CMK (cell line): ENCODE measurements at places on chromosomes 16 and 17.

DNA sequence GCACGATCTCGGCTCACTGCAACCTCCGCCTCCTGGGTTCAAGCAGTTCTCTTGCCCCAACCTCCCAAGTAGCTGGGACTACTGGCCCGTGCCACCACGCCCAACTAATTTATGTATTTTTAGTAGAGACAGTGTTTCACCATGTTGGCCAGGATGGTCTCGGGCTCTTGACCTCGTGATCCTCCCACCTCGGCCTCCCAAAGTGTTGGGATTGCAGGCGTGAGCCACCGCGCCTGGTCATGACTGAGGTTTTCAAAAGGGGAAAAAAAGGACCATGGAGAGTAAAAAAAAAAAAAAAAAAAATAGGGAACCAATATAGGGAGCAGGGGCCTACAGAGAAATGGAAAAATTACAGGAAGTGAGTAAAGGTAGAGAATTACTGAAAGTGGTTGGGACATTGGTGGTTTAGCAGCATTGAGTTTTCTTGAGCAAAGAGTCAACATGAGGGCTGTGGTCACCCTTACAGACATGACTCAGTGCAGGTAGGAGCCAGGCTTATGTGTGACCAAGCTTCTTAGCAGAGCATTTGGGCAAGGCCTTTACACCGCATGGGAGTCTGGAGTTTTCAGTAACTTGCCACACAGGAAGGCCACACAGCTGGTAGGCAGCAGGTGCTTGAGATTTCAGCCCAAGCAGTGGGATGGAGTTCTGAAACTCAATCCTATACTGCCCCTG lies 447.3 kb downstream of the HS3ST3B1 start:
- no peak for DNase-seq

- DNase-seq = no peak
Observed at GRCh38 chr16:14263011-14263410, 191.9 kb downstream of the MRTFB start.

DNA sequence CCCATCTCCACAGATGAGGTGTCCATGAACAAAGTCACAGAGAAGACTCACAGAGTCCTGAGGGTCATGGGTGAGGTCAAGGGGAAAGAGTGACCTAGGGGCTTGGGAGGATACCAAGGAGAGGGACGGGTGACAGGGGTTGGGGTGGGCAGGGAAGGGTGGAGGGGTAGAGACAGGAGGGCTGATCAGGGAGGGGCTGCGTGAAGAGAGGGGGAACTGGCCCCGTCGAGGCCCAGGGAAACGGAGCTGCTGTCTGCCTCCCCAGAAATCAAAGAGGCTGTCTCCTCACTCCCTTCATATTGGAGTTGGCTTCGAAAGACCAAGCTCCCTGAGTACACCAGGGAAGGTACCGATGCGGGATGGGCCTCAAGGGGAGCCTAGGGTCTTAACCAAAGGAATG lies 617 bp downstream of the TMEM95 start:
- DNase-seq = no peak

GRCh38 chr16:79334127-79334526 lies 266.4 kb downstream of the MAF start:
- no peak for DNase-seq

DNA sequence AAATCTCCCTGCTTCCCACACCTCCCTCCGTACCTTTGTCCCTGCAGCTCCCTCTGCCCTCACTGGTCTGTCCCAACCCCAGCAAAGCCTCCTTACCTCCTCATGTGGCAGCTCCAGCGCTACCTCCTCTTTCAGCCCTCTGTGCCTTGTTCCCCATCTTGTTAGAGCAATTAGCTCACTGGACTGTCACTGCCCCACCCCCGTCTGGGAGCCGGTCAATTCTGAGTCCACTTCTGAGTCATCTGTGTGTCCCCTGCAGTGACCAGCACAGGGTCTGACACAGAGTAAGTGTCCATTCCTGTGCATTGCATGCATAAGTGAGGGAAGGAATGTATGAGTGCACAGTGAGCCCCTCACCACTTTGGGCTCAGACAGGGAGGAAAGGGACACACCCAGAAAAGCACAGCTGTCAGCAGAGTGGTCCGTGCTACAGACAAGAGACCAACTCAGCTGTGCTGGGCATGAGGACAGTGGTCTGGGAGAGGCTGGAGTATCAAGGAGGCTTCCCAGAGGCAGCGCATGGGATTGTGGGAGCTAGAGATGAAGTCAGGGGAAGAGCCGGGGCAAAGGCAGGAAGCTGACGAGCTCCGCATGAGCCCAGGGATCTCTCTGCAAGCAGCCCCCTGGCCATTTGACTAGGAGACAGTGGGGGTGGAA lies 45.9 kb downstream of the PITPNM3 start:
- DNase-seq = no peak

GRCh38 chr16:67801241-67801640 lies 5.1 kb downstream of the RANBP10 start:
- DNase-seq = no peak
